Stimulated activated naive CD4-positive, alpha-beta T cell treated with Interleukin-2 at 50 U/mL for 16 hours (primary cell): ENCODE measurements at places on chromosomes 12 and 14.

DNA sequence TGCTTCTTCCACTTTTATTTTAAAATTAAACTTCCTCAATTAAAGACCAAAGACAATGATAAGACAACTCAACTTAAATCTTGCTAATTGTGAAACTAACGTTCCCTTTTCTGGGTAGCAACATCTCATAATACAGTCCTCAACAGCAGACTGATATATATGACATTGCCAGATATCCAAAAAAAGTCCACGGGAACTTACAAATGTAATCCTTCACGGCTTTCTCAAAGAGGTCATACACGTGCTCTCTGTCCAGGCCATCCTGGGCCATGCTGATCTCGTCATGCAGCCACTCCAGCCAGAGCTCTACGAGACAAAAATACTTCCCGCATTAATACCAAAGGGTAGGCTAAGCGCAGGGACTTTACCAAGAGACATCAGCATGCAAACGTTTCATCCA, 13.3 kb downstream of the SART3 start:
- DNase-seq = no peak

- no peak for DNase-seq
These were observed 1005.5 kb downstream of the VRK1 start for GRCh38 chr14:97802430-97803373.

DNA sequence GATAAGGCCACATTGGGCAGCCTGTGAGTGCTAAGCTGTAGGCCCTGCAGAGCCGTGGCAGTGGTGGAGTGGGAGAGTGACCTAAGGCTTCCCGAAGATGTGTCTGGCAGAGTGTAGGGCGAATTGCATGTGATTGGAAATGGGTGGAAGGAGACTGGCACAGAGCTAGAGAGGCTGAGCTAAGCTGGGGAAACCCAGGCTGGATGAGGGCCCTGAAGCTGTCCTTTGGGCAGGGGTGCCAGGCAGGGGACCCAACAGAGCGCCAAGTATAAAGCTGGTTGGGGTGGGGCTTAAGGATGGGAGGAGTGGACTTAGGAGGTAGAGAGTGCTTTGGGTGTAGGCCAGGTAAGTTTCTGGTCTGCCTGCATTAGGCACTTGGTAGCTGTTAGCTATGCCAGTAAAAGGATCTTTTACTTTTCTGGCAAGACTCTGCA, 47.9 kb downstream of the WDR20 start:
- no peak for DNase-seq

GRCh38 chr14:99360774-99361595, 89.0 kb upstream of the BCL11B start:
- no peak for DNase-seq

DNA sequence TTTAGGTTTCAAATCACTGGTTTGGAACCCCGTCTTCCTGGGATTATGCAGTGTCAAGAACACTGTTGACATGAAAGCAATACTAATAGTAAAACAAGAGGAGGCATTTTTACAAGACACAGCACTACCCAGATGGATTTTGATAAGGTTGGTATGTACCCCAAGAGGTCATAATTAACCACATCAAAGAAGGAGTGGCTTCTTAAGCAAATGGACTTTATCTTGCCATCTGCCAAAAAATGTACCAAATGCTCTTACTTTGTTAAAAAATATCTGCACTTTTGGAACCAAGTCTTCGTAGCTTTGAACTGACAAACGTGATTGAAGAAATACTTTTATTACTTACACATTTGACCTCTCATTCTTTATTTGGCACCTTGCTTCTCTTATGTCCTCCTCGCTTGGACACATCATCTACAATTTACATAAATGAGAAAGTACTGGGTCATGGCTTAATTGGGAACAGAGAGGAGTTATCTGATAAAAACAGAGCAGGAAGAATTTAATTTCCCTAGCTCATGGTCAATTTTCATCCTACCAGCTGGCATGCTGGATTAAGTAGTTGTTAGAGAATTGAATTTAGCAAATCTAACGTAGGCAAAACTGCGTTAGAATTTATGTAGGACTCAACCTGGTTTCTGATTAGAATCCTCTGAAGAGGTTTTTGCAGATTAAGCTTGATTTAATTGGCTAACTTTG, 54.5 kb upstream of the PRICKLE1 start:
- DNase-seq = no peak

- no peak for DNase-seq
These were observed 32.2 kb downstream of the MIA2 start for GRCh38 chr14:39265806-39266524.

- DNase-seq = no peak
These were observed 169.2 kb downstream of the APAF1 start for GRCh38 chr12:98814254-98814653.

GRCh38 chr14:58919217-58919616, 269.2 kb upstream of the DAAM1 start:
- no peak for DNase-seq

- no peak for DNase-seq
These were observed 121.6 kb downstream of the MGAT4C start for GRCh38 chr12:86134561-86134960.

GRCh38 chr12:98743362-98743953, 98.4 kb downstream of the APAF1 start:
- DNase-seq = peak; percentile 7

DNA sequence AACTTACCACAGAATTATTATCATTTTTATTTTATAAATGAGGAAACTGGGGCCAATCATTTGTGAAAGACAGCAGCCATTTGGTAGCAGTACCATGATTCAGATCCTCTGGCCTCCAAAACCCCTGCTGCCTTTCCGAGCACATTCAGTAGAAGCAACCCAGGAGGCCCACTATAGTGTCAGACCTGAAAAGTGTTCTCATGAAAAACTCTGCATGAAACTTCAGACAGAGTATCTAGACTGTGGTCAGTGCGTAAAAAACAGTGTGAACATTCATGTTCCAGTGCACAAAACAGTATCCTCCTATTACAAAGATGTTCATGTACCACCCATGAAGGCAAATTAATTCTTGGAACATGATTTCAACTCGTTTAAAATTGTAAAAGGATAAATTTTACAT, 112.0 kb downstream of the EPS8 start:
- no peak for DNase-seq

- DNase-seq = no peak
These were observed 398.4 kb downstream of the NUAK1 start for GRCh38 chr12:105740369-105740768.

DNA sequence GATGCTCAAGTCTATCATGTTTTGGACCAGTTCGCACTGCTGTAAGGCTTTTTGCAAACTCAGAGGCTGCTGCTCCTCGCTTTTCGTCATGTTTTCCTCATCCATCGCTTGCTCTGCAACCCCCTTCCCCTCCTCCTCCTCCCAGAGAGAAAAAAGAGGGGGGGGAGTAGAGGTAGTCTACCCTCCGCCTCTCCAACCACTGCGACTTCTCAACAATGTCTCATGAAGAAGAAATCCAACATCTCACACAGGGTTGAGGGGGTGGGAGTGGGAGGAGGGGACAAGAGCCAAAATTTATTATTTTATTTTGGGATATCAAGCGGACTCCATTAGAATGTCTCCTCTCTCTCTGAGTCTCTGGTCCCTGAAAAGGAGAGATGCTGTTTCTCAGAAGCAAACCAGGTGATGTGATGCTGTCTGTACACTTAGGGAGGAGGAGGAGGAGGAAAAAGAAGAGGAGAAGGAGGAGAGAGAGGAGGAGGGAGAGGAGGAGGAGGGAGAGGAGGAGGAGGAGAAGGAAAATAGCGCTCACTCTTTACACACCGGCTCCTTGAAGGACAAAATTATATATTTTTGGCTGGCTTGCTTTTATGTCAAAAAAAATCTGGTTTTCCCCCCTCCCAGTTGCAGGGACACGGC, 520 bp downstream of the KSR2 start:
- DNase-seq = no peak

DNA sequence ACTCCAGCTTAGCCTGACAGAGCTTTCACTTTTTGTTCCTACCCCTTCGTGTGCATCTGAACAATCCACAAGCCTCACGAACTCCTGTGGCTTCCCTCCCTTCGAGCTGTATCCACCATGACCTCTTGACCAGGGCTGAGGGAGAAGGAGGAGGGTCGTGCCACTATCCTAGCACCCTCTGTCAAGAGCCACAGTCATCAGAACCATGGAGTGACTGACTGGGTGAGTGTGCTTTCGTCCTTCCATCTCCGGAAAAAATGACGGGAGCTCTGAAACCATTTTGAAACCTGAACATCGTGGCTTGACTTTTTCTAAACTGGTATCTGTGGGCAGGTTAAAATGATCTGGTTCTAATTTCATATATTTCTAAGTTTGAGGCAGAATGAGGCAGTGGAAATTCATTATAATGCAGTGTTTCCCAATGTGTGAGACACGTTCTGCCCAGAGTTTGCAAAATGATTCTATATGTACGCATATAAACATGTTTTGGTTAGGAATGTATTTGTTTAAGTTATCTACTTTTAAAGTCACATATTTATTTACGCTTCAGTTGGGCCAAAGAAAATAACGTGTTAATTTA, 27.0 kb downstream of the IL26 start:
- no peak for DNase-seq

- DNase-seq = no peak
These were observed 133.7 kb upstream of the MAP1LC3B2 start for GRCh38 chr12:116425256-116426193.

DNA sequence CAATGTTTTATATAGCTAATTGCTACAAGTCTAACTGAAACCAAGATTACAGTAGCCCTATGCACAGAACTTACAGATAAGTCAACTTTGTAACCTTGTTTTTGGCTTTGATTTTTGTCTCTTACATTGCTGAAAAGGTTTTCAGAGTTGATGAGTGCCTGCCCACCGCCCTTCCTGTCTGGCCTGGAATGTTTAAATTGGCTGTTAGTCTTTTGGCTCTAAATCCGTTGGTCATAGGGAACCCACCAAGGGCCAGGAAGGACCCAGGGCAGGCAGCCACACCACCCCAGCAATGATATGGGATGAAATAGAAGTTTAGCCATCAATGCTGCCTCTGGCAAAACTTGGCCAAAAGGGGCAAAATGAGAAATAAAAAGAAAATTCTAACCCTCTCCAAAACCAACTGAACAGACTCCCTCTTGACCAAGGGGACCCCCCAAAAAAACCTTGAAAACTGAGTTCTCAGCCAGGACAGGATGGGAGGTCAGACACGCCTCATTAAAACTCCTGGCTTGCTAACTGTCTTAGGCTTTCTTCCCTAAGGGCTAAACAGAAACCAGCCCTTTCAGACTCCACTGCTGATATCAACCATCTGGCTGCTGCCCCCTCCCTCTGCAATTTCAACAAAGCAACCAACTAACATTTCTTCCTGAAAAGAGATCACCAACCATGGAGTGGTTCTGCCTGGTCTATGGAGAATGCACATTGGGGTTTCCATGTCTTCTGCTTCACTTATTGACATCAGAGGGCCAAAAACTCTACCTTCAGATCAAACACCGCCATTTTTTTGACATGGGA, 242.1 kb upstream of the NOS1 start:
- DNase-seq = no peak

- DNase-seq = no peak
These were observed 73.0 kb downstream of the CMKLR1 start for GRCh38 chr12:108266131-108266530.

- DNase-seq = no peak
These were observed 226.4 kb upstream of the AMIGO2 start for GRCh38 chr12:47306130-47306529.

DNA sequence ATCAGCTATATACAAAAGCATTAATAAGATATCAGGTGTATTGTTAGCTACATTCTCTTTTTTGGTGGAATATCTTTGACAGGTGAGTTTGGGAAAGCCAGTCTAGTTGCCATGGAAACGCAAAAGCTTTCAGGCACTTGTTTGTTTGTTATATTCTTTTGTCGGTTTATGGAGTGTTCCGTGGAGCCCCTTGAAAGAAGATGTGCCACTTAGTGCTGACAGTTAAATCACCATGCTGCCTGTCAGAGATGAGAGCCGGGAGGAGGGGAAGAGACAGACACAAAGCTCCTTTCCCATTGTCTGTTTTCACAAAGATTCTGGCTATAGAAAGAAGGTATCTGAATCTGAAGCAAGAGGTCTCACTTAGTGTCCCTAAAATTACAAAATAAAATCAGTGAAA, 170.8 kb downstream of the SNAPC1 start:
- no peak for DNase-seq

DNA sequence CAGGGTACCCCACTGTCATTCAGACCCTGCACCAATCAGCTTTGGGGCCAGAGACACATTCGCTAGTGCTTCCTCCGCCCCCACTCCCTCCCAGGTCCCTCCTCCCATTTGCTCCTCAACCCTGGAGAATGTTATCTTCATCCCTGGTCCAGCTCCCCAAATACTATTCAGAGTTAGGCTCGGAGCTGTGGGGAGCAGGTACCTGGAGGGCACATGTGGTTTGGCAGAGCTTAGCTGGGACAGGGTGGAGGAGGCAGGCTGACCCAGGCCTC, 19.5 kb downstream of the VSX2 start:
- DNase-seq = no peak

- DNase-seq = no peak
These were observed 21.0 kb downstream of the VASH1 start for GRCh38 chr14:76782115-76782884.

DNA sequence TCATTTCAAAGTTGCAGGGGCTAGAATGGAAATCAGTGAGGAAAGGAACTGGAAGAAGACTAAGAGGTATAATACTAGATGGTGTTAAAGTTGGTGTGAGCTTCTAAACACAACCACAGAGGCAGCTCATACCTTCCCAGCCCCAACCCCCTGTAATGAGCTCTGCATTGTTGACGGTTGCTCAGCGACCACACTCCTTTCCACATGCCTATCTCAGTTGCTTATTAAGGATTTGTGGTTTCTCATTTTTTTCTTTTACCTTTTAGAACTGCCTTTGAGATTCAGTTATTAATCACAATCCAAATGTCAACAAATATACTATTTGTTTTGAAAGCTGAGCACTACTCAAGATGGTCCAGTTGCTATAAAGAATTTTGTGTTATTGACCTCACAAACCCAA, 62.1 kb upstream of the KIF21A start:
- DNase-seq = no peak

GRCh38 chr12:49874142-49874897, 29.4 kb downstream of the FAIM2 start:
- no peak for DNase-seq

DNA sequence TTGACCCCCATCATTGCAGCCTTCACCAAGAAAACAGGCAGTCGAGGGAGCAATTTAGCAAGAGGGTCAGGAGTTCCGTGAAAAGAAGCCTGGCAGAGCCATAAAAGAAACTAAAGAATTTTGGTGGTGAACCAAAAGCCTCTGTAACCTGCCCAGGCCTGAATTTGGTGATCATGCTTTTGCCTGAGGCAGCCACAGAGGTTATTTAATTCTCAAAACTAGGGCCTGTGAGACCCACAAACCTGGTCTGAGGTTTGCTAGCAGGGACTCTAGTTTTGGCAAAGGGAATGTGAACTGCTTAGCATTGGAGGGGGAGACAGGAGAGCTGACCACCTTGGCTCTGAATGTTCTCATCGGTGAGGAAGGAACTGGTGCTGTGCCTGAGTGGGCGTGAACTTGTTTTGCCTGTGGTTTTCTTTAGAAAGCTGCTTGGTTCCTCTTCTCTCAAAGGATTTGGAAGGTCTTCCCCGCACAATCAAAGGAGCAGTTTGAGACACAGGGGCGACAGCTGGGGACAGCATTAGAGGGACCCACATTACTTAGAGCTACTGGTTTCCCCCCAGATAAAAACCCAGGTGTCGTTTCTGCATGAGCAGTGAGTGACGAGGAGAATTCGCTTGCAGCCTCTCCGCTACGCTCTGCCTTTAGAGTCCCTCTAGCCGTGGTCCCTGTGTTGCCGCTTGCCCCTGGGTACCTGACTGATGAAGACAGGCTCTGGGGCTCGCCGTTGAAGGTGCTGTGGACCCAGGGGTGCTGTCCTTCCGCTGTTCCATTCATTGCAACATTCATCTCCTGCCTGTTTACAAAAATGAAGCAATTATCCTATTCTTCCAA, 12.6 kb upstream of the WNT5B start:
- no peak for DNase-seq

GRCh38 chr12:110739894-110740293, 2.8 kb downstream of the PPP1CC start:
- no peak for DNase-seq
